ENCODE measurements at places on chromosomes 2 and 18. TPM values are rescaled to one million over a fixed set of nuclear protein-coding genes. Genes with fewer than 3 reads are reported as not detected.

GEN1 gene
- total RNA-seq, result 10.6 TPM

GRCh38 chr2:55460562-55460961, 40.9 kb upstream of the CCDC88A start:
- H3K27me3 ChIP-seq, result no peaks in the 10 kb centered on the region
- no peaks in the 10 kb centered on the region for H3K4me1 ChIP-seq
- H3K36me3 ChIP-seq, result no peaks in the 10 kb centered on the region
- H3K4me3 ChIP-seq, result no peak overlapping the region

DNA sequence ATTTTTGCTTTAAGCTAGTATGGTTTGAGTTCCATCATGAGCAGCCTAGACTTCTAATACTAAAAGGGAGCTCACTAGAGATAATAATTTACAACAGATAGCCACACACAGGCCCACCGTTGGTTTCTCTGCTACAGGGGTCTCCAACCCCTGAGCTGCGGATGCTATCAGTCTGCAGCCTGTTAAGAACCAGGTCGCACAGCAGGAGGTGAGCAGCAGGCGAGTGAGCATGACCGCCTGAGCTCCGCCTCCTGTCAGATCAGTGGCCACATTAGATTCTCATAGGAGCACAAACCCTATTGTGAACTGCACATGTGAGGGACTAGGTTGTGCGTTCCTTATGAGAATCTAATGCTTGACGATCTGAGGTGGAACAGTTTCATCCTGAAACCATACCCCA, 150.6 kb downstream of the HRH4 start:
- no peaks in the 10 kb centered on the region for H3K4me1 ChIP-seq
- H3K27ac ChIP-seq, result no peak overlapping the region
- no peak for DNase-seq
- no peaks in the 10 kb centered on the region for H3K36me3 ChIP-seq
- no peaks in the 10 kb centered on the region for H3K27me3 ChIP-seq

GRCh38 chr2:237980751-237981150, 13.9 kb downstream of the UBE2F start:
- H3K27me3 ChIP-seq, result no peaks in the 10 kb centered on the region
- H3K4me3 ChIP-seq, result no peak overlapping the region
- DNase-seq, result no peak
- H3K27ac ChIP-seq, result no peak overlapping the region

DNA sequence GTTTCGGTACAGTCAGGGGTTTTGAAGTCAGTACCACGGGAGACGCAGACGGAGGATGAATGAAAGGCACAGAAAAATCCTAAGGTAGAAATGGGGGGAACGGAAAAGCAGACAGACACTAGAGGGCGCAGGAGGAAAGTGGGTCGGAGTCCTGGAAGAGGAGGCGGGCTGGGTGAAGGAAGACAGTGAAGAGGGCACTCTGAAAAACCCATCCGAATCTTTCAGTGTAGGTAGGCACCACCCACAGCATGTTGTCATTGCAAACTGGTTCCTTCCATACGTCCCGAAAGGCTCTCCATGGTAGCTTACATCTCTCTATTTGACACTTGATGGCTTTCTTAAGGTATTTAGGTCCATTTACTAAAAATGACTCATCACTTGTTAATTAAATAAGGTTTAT, 18.5 kb upstream of the ZNF236 start:
- peak; percentile 57 for DNase-seq
- peaks cover 3% of the 10 kb centered on the region for H3K27me3 ChIP-seq
- no peaks in the 10 kb centered on the region for H3K4me1 ChIP-seq
- H3K36me3 ChIP-seq, result peaks cover 2% of the 10 kb centered on the region
- H3K4me3 ChIP-seq, result no peak overlapping the region

DNA sequence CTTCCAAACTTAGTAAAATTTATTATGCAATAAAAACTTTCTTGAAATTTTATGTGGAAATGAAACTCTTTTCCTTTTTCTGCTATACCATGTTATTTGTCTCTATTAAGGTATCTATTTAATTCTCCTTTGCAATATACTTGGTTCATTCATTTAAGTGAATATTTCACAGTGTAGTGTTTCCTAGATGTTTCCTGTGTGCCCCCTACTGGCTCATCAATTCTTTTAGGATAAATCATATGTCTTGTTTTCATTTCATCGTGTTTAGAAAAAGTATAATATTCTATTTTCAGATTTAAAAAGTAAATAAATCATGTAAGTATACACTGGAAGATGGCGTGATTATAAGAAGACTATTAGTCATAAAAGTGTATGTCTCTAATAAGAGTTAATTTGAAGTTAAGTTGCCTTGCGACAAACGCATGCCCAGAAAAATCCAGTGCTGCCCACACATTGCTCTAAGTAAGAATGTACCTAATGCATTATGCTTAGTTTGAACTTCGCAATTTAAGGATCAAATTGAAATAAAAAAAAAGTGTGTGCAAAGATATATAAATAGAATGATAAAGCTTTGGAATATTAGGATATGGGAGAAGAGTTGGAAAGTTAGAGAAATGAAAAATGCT, 525.4 kb downstream of the KCNJ3 start:
- no peaks in the 10 kb centered on the region for H3K4me1 ChIP-seq
- no peak overlapping the region for H3K4me3 ChIP-seq
- no peaks in the 10 kb centered on the region for H3K27me3 ChIP-seq
- H3K27ac ChIP-seq, result no peak overlapping the region
- peak; percentile 50 for DNase-seq

- H3K27me3 ChIP-seq, result no peaks in the 10 kb centered on the region
- H3K4me1 ChIP-seq, result no peaks in the 10 kb centered on the region
- peak; percentile 92 for DNase-seq
- no peak overlapping the region for H3K4me3 ChIP-seq
Observed at GRCh38 chr18:13235981-13236380, 17.4 kb downstream of the LDLRAD4 start.

GRCh38 chr18:3790703-3791102, 340.7 kb downstream of the TGIF1 start:
- H3K27ac ChIP-seq, result no peak overlapping the region
- H3K27me3 ChIP-seq, result no peaks in the 10 kb centered on the region
- H3K4me3 ChIP-seq, result no peak overlapping the region
- no peaks in the 10 kb centered on the region for H3K4me1 ChIP-seq
- H3K36me3 ChIP-seq, result no peaks in the 10 kb centered on the region

DNA sequence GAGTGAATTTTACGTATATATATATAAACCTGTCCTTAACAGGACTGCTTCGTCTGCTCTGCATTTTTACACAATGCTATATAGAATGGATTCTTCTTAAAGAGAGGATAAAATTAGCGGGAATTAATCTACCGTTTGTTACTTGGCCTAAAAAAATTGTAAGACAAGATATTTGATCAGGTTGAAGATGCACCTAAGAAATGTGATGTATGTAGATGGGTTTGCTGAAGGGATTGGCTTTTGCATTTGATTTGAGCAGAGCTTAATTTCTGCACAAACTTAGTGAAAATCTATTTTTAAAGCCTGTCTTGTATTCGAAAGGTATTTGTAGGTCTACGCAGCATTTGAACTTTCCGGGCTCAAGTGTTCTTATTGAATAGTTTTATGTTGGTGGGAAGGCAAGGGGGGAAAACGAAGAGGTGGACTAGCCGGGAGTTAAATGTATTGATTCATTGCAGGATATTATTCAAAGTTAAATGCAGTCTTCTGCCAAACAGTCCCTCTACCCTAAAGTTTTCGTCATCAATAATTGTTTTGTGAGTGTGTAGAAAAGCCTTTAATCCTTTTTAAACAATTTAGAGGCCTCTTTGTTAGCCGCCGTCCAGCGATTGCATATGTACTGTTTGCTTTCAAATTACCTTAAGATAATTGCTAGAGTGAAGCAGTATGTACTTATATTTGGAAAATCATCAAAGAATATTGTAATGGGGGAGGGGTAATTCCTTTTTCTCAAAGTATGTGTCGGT, 1.2 kb downstream of the PPP1CB start:
- H3K27me3 ChIP-seq, result no peaks in the 10 kb centered on the region
- H3K36me3 ChIP-seq, result peaks cover 8% of the 10 kb centered on the region
- peak overlapping the region; percentile 98 for H3K27ac ChIP-seq
- peak overlapping the region; percentile 74 for H3K4me3 ChIP-seq

- H3K27me3 ChIP-seq, result no peaks in the 10 kb centered on the region
- DNase-seq, result no peak
- no peak overlapping the region for H3K27ac ChIP-seq
- H3K4me3 ChIP-seq, result no peak overlapping the region
- peaks cover 2% of the 10 kb centered on the region for H3K4me1 ChIP-seq
- no peaks in the 10 kb centered on the region for H3K36me3 ChIP-seq
Observed at GRCh38 chr2:209368406-209368805, 55.4 kb upstream of the MAP2 start.

- H3K36me3 ChIP-seq, result peaks cover 4% of the 10 kb centered on the region
- peaks cover 4% of the 10 kb centered on the region for H3K4me1 ChIP-seq
- H3K27me3 ChIP-seq, result no peaks in the 10 kb centered on the region
- H3K27ac ChIP-seq, result no peak overlapping the region
Observed at GRCh38 chr2:190896477-190896876, 15.9 kb downstream of the GLS start.

- no peaks in the 10 kb centered on the region for H3K4me1 ChIP-seq
- H3K27ac ChIP-seq, result no peak overlapping the region
- no peaks in the 10 kb centered on the region for H3K27me3 ChIP-seq
- H3K36me3 ChIP-seq, result peaks cover 11% of the 10 kb centered on the region
- DNase-seq, result no peak
Observed at GRCh38 chr18:70160073-70160678, 45.3 kb downstream of the RTTN start.

GRCh38 chr2:242002944-242003343, 133.4 kb downstream of the RTP5 start:
- H3K4me1 ChIP-seq, result no peaks in the 10 kb centered on the region
- DNase-seq, result no peak
- H3K27me3 ChIP-seq, result no peaks in the 10 kb centered on the region
- H3K4me3 ChIP-seq, result no peak overlapping the region
- no peaks in the 10 kb centered on the region for H3K36me3 ChIP-seq
- no peak overlapping the region for H3K27ac ChIP-seq

DNA sequence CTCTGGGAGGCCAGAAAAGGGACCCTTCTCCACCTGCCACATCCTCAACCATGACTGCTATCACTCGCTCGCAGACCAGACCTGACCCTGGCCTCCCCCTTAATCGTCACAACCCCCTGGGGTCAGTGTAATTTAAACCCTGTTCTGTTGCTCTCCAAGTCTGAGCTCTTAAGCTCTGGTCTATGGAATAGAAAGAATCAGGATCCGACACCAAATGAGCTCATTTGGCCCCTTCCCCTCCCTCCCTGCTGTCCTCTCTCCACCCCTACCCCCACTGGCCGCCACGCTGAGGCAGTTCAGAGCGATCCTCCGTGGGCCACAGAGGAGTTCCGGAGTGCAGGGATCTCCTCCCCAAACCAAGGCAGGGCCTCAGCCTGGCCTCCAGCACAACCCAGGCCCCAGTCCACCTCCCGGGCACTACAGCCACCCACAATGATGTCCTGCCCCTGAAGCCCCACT, 5.3 kb downstream of the DNMT3A start:
- no peaks in the 10 kb centered on the region for H3K36me3 ChIP-seq
- no peak for DNase-seq
- no peaks in the 10 kb centered on the region for H3K27me3 ChIP-seq
